Large intestine (tissue), 12 donors: ENCODE measurements at places on chromosomes 11 and 22. TPM values are rescaled to one million over a fixed set of nuclear protein-coding genes. Genes with fewer than 3 reads are reported as not detected.

GRCh38 chr22:19679522-19680101 is 34.7 kb upstream of the SEPTIN5 start:
- H3K36me3 ChIP-seq = no peaks in the 10 kb centered on the region
- DNase-seq = no peak
- no peak overlapping the region for H3K4me3 ChIP-seq
- no peak overlapping the region for H3K27ac ChIP-seq
- peaks cover 3% of the 10 kb centered on the region for H3K27me3 ChIP-seq

GRCh38 chr22:20204806-20205205 is 54.0 kb upstream of the CCDC188 start:
- H3K27ac ChIP-seq = peak overlapping the region; percentile 88
- H3K36me3 ChIP-seq = no peaks in the 10 kb centered on the region
- no peaks in the 10 kb centered on the region for H3K27me3 ChIP-seq
- DNase-seq = peak; percentile 36

DNA sequence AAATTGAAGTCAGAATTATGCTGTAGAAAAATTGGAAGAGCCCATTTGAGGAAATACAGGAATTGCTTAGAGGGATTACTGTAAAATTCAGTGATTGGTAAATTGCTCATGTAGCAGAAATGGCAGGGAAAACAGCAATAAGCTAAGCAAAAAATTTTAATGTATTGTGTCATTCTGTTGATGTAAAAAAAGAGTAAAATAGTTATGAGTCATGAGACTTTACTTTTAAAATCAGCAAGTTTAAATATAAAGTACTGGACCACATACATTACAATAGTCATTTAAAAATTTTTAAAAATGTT is 10.4 kb downstream of the PDHX start:
- H3K27me3 ChIP-seq = no peaks in the 10 kb centered on the region
- no peak overlapping the region for H3K27ac ChIP-seq
- DNase-seq = no peak
- H3K36me3 ChIP-seq = peaks cover under 1% of the 10 kb centered on the region
- H3K4me3 ChIP-seq = no peak overlapping the region

- no peak overlapping the region for H3K27ac ChIP-seq
- H3K27me3 ChIP-seq = no peaks in the 10 kb centered on the region
- no peak for DNase-seq
- H3K4me3 ChIP-seq = no peak overlapping the region
- H3K36me3 ChIP-seq = no peaks in the 10 kb centered on the region
These were observed 112.0 kb upstream of the OR5AK2 start for GRCh38 chr11:56876621-56877275.

The BTBD18 gene
- polyA plus RNA-seq = 0.09 TPM

DNA sequence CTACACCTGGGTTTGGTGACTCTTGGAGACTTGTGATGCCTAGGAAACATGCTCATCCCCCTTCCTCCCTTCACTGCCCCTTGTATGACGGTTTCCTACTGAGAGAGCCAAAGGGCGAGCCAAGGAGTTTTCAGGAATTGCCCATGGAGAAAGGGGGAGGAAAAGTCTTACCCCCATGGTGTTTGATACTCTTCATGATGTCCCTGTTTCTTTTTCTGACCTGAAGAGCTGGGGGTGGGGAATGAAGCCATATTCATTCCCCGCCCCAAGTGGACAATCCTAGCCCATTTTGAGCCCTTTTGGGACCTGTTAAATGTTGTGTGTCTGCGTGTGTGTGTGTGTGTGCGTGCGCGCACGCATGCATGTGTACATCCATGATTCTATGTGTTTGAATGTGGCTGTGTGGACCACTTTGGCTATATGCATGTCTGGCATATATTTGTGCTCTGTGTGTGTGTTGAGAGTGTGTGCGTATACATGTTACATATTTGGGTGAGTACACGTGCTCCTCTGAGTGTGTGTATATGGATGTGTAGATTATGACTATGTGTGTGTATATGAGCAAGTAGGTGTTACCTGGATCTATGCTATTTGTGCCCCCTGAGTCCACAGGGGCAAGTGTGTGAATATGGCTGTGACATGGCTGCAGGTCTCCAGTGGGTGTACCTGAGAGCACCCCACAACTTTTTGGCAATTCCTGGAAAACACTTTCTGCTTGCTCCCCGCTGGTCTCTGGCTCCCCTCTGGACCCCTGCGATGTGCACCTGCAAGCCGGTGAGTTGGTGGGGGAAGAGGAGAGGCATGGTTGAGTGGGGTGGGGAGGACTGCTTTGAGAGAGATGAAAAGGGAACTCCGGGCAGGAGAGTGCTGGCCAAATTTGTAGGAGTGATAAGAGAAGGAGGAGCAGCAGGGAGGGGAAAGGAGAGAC is 24.6 kb downstream of the OTOG start:
- no peaks in the 10 kb centered on the region for H3K4me1 ChIP-seq
- DNase-seq = no peak
- H3K27ac ChIP-seq = no peak overlapping the region
- H3K4me3 ChIP-seq = no peak overlapping the region
- H3K27me3 ChIP-seq = no peaks in the 10 kb centered on the region

The RBM4B gene
- polyA plus RNA-seq = 38.9 TPM

The PHOX2A gene
- polyA plus RNA-seq = 8.3 TPM

DNA sequence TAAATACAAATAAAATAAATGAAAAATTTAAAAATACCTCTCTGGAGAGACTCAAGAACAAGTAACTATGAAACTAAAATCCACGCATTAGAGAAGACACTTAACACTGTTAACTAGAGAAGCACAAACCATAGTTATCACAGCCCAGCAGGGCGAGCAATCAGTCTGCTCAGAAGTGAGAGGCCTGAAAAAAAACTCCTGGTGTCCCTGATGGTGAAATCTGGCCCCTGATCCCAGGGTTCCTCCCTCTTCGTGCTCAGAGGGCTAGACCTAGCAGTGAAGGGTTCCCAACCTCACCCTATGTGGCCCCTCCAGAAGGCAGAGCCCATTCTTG is 49.7 kb upstream of the VPREB1 start:
- H3K4me3 ChIP-seq = no peak overlapping the region
- no peaks in the 10 kb centered on the region for H3K4me1 ChIP-seq
- H3K27me3 ChIP-seq = peaks cover 15% of the 10 kb centered on the region
- no peaks in the 10 kb centered on the region for H3K36me3 ChIP-seq
- H3K27ac ChIP-seq = no peak overlapping the region

DNA sequence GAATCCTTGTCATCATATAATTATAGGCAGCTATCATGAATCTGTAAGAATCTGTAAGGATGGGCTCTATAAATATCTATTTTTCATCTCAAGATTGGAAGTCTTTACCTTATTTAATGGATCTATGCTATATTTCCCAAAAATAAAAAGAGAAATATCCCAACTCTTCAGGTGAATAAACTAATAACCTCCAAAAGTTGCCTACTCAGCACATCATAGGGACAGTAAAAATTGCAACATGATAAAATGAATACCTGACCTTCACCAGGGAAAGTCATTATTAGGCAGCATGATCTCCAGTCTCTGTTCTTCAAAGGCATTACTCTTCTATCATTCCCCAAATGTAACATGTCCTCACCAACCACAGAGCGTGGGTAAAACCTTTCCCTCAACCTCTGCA is 277.3 kb downstream of the RAB38 start:
- no peak overlapping the region for H3K4me3 ChIP-seq
- no peaks in the 10 kb centered on the region for H3K36me3 ChIP-seq
- no peak for DNase-seq
- H3K27me3 ChIP-seq = no peaks in the 10 kb centered on the region
